ENCODE measurements at places on chromosomes 13 and 19.

DNA sequence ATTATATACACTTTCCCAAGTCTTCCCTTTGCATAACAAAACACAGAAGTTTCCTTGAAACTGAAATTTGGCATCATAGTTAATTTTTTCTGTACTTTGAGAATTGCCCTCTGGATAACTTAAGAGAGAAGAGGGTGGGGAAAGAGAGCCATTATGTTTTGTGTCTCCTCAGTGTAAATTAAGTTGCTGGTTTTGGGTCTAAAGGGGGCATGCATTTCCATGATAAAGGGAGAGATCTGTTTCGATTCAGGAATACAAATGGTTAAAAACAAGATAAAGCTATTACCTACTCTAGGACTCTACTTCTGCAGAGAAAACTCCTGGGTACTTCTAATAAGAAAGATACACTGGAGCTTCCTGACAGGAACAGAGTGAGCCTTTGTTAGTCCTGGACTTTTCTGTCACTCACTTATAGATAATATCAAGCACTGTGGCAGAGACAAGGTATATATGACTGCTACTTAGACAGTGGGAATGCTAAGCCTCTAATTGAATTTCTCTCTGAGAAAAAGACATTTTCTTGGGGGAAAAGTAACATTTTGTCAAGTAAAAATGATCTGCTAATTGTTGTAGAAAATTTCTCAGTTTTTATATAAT is 142.8 kb upstream of the PCDH9 start:
- no peak for DNase-seq

DNA sequence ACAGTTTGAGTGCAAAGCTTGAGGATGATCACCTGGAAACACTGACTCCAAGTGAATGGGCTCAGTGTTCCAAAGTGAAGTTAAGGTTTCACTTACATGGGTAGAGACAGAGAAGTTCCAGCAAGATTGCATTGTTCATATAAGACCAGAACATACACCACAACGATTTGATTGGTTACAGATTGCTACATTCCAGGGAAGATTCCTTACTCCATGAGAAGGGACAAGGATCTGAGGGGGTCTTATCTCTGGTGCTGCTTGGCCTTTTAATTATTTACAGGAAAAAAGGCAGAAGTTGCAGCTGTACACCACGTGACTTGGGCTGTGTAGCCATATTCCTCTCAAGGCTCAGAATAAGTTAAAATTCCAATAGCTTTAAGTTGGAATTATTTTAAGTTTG is 12.3 kb downstream of the WDFY2 start:
- DNase-seq = no peak

GRCh38 chr19:29653398-29653797 is 11.9 kb upstream of the PLEKHF1 start:
- DNase-seq = no peak

DNA sequence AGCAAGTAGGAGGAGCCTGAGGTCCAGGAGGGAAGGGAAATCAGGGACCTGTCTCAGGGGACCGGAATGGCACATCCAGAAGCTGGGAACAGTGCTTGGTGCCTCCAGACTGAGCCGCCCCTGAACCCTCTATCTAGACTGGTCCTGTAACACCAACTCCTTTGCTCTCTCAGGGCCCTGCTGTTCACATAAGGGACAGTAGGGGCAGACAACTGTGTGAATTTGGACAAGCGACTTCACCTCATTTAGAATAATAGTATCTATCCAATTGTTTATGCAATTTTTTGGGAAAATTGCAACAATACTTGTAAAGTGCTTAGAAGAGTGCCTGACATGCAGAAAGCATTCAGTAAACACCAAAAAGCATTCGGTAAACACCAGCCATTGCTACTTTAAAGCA is 14.0 kb downstream of the SYMPK start:
- no peak for DNase-seq

GRCh38 chr13:102177431-102177830 is 224.4 kb downstream of the FGF14 start:
- no peak for DNase-seq

GRCh38 chr19:46042252-46042883 is 1.6 kb upstream of the IGFL4 start:
- DNase-seq = no peak

DNA sequence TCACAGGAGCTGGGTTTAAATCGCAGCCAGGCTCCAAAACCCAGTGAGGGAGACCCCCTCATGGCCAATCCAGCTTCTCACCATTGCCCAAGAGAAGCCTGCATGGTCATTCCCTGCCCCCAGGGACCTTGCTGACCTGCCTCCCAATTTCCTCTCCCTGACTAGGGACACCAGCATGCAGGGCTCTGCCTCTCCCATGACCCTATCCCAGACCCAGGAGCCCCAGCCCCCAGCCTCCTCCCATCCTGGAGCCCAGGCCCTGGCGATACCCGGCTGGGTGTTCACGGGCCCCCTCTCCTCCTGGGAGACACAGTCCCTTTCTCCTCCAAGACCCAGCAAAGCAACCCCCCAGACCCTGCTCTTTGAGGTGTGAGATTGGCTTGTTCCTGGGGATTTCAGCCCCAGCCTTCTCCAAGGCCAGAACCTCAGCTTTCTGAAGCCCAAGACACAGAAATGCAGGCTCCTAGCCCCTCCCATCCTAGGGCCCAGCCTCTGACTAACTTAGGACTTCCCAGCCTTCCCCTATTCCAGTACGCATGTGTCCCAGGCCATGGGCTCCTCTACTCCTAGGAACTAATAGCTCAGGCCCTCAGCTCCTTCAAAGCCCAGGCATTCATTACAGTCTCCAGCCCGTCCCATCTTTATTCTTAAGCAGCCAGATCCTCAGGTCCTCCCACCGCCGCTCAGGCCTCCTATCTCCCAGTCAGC is 1.1 kb downstream of the GYS1 start:
- DNase-seq = no peak

DNA sequence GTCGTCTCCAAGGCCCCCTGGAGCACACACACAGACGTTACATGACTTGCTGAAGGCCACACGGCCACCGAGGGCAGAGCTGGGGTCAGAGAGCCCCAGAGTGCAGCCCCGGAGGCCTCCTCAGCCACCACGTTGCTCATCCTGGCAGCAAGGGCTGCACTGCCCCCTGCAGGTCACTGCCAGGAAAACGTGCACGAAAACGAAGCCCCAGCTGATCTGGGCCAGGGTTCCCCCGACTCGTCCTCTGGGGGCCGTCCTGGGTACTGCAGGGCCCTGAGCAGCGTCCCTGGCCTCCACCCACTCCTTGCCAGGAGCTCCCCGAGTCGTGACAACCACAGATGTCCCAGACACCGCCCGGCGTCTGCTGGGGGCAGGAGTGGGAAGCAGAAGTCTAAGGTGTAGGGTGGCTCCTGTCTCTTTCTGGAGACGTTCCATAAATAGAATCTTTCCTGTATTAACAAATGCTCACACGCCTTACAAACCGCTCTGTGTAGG is 3.4 kb downstream of the TPGS1 start:
- peak; percentile 65 for DNase-seq

DNA sequence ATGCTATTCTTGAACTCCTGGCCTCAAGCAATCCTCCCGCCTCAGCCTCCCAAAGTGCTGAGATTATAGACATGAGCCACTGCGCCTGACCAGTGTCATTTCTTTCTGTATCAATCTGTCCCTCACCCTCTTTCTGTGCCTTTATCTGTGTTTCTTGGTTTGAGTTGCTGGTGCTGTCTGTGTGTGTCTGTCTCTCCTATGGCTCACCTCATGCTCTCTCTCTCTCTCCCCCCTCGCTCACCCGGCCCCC is 9.9 kb downstream of the IRF2BP1 start:
- DNase-seq = no peak

Data from NCI-H1930 (cell line).